ENCODE measurements at places on chromosomes 16 and 17.

DNA sequence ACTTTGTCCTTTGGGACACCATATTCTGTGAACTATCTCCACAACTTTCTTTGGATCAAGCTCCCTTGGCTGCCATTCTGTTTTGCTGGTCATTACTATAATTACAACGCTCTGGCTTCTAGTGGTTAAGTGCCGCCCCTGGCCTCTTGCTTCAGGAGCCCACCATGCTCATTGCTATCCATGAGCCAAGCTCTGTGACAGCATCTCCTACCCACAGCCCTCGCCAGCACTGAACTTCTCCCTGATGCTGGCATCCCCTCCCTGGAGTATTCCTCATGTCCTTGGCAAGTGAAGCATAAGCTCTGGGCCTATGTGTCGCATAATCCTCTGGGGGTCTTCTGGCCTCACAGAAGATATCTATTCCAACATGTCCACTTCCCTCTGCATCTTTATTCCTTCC is 60.6 kb upstream of the DHX40 start:
- no peak for DNase-seq

DNA sequence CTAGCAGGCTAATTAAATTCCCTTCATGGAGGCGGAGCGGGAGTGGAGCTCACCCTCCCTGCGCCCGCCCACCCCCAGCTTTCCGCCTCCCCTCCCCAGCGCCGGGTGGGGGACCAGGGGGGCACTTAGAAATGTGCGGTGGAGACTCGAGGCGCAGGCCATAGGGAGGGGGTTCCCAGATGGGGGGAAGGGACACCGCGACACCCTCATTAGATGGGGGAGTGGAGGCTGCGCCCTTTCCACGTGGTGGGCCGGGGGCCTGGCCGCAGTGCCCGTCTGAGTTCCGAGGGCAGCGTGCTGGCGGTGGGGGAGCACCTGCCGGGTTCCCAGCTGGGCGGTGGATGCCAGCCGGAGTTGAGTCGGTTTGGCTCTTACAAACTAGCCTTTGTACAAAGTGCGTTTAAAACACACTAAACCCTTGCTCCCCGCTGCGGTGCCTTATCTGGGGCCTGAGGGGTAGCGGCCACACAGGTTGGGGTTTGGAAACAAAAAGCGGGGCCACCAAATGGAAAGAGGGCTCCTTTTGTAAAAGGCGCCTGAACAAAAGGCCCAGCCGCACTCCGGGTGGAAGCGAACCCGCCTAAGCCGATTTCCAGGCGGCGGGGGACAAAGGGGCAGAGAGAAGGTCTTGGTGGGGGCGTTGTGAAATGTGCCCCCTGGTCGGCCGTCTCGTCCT is 1.4 kb downstream of the GSE1 start:
- peak; percentile 10 for DNase-seq

DNA sequence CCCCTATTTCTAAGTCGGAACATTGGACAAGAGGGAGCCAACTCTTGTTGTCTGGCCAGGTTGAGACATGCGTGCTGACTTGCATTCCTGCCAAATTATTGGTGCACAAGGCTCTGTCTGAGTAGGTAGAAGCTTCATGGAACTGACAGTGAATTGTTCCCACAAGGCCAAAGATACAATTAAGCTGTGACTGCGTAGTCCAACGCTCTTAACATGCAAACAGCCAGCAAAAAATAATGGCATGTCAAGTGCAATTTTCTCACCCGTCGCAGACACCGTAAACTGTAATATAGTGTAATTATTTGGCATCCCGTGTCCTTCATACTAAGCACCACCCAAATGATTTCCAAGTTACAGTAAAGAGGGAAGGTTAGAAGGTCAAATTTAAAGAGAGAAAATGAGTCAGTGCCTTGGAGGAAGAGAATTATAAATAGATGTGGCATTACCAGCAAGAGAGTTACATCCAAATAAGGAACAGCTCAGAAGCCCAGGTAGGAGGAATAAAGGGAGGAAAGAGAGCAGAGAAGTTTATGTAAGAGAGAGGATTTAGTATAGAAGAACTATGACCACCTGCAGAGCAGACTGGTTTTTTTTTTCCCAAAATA is 21.8 kb downstream of the CDH8 start:
- DNase-seq: no peak

DNA sequence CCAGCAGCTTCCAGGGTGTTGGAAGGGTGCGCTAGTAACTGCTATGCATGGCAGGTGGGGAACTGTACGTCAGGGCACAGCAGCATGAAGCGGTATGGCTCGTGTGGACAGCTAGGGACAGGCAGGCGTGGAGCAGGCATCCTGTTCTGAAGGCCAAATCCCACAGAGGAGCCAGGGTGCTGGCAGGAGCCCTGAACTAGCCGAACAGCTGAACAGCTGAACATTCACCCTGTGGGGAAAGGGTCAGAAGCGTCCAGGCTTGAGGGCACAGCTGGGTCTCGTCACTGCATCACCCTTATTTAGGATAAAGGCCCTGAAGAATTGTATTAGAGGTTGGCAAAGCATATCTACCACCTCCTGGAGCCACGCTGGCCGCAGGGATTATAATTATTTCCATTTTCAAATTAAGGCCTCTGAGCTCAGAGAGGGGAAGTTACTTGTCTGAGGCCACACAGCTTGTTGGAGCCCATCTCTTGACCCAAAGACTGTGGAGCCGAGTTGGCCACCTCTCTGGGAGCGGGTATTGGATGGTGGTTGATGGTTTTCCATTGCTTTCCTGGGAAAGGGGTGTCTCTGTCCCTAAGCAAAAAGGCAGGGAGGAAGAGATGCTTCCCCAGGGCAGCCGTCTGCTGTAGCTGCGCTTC is 3.3 kb upstream of the STH start:
- DNase-seq: no peak

DNA sequence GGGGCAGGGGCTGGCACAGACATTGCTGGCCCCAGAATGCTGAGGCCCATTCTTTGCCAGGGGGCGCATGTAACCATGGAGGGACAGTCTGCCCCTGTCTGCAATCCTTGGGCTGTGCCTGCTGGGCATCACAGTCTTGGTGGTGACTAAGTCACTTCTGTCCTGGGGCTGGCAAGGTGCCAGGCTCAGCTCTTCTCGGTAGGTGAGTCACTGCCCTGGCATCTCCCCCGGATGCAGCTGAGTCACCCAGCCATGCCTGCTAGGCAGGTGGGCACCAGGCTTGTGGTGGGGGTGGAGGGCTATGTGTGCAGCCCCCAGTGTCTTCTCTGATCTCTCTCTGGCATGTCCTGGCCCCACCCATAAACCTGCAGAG is 5.6 kb downstream of the RARA start:
- peak; percentile 95 for DNase-seq

- no peak for DNase-seq
Observed at GRCh38 chr16:24755201-24755874, 25.9 kb downstream of the TNRC6A start.

- DNase-seq: no peak
Observed at GRCh38 chr16:84559311-84559932, 55.0 kb upstream of the MEAK7 start.

DNA sequence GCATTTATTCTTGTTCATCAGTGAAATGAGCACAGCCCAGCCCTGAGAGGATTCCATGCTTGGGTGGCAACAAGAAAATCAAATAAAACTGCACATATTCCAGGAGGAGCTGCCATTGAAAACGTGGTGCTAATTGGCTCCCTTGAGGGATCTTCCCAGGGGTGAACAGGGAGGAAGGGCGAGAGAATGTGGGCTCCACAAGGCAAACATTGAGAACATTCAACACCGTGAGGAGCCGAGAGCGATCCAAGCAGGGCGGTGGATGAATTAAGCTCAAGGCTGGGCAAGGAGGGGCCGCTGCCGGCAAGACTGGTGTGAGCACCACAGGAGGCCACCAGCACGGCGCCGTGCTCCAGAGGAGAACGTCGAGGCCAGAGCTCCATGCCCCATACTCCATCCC is 166.9 kb downstream of the C16orf95 start:
- no peak for DNase-seq

GRCh38 chr16:88353232-88353631 is 29.5 kb upstream of the ZNF469 start:
- DNase-seq: no peak

DNA sequence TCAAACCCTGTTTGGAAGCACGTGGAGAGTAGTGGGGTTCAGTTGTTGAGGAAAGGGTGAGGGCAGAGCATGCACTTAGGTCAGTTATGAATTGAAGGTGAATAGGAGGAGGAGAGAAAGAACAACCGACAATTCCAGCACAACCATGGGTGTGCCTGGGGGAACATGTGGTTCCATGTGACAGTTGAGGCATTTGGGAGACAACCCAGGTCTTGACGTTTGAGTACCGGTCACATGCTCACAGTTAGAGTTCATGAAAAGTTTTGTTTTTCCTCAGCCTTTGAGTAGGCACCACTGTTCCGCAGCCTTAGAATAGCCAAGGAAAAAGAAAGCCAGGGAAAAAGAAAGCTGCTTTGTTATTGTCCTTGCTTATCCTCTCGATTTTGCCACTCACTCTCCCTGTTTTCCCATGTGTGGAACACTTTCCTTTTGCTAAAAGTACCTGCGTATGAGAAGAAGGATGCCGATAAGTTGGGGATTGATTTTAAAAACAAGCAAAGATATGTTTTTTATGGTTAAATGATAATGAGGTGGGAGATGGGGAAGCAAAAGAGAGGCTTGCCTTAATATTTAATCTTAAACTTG is 25.6 kb upstream of the ABCC11 start:
- no peak for DNase-seq

GRCh38 chr17:38460082-38460715 is 31.9 kb downstream of the ARHGAP23 start:
- DNase-seq: no peak

DNA sequence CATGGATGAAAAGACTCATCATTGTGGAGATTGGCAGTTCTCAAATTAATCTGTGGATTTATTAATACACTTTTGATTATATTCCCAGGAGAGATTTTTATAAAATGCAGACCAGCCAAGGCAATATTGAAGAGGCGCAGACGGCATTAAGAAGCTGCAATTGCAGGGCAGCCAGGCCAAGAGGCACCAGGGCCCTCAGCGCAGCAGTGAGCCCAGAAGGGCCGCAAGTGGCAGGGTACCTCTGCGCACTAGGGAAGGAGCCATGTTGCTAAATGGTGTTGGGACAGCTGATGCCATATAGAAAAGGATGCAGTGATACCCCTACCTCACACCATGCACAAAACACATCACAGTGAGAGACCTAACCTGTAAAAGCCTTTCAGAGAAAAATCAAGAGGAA is 36.6 kb upstream of the CHMP6 start:
- no peak for DNase-seq

- no peak for DNase-seq
Observed at GRCh38 chr17:19365833-19366636, 3.5 kb upstream of the B9D1 start.

- DNase-seq: no peak
Observed at GRCh38 chr16:56649271-56649670, 2.4 kb upstream of the MT1B start.

DNA sequence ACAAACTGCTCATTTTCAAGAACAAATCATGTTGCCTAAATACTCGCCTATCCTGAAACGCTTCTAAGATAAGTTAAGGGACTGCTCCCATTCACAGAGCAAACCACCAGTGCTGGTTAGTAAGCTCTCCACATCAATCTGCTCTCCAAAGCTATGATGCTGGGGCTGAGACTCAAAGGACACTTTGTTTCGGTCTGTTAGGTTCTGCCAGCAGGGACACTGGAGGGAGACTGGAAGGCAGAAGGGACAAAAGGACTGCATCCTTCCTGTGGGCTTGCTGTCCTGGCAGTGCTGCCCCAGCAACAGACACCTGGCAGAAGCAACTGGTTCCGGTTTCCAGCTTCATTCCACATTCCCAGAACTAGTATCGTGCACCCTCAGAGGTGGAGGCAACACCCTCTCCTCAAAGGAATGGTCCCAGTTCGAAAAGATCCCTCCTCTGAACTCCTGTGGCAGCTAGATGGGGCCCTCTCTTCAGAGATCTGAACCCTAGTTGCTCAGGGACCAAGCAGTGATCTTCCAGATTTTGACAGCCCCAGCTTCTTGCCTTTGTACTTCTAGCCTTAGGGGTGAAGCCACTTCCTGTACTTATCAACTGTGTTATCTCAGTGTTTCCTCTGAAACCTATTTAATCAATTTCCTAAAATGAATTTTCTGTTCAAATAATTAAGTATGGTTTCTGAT is 73.4 kb upstream of the GSG1L start:
- DNase-seq: peak; percentile 49

DNA sequence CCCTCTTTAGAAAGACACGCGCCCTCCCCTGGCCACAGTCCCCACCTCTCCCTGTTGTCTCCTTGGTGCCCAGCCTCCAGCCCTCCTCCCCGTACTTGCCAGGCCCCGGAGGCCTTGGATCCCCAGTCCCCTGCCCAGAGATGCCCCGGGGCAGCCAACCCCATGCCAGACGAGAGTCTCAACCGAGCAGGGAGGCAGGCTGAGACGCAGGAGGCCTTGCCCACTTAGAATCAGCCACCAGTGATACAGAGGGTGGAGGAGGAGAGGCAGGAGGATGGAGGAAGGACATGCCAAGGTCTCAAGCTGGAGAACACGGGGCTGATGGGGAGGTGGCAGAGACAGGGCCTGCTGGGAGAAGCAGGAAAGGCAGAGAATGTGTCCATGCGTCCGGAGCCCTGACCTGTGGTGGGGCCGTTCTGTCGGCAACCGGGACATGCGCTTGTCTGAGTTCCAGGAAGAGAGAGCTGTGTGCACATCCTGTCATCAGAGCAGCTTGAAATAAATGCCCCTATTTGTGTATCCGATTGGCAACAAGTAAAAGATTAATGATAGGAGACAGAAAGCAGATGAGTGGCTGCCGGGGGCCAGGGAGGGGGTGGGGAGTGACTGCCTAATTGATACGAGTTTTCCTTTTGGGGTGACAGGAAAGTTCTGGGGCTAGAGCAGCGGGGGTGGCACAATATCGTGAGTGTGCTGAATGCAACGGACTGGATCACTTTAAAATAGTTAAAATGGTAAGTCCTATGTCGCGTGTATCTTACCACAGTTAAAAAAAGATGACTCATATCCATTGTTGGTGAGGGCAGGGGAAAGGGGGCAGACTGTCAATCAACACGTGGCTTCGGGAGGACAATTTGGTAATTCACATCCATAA is 44.7 kb upstream of the MEAK7 start:
- peak; percentile 68 for DNase-seq

DNA sequence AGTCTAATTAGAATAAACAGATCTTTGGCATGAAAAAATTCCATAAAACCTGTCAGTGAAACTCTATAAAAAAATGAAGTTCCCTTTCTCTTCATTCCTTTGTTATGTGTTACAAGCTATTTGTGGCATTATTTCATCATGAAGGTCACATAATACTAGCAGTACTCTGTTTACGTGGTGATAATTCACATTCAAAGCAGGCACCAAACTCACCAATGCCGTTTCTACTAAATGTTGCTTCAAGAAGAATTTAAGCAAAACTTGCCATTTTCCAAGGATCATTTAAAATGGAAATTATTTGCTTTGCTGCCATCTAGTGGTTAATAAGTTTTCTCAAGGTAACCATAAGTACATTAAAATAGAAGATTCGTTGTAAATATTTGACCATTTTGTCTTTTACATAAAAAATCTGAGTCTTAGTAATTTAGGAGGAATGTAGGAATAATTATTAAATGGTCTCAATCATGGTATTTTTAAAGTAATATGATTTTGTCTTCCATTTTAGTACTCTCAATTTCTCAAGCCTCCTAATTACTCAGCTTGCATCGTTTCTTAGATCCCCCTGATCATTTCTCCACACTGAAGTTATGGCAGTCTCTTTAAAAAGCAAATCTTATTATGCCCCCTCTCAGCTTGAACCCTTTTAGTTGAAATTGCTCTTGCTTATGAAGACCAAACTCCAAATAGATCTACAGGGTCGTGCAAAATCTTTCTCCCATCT is 80.8 kb downstream of the OMG start:
- DNase-seq: no peak

Measured in activated CD4-positive, alpha-beta memory T cell treated with anti-CD3 and anti-CD28 coated beads for 36 hours (primary cell).